ENCODE measurements at places on chromosomes 2 and 18.

DNA sequence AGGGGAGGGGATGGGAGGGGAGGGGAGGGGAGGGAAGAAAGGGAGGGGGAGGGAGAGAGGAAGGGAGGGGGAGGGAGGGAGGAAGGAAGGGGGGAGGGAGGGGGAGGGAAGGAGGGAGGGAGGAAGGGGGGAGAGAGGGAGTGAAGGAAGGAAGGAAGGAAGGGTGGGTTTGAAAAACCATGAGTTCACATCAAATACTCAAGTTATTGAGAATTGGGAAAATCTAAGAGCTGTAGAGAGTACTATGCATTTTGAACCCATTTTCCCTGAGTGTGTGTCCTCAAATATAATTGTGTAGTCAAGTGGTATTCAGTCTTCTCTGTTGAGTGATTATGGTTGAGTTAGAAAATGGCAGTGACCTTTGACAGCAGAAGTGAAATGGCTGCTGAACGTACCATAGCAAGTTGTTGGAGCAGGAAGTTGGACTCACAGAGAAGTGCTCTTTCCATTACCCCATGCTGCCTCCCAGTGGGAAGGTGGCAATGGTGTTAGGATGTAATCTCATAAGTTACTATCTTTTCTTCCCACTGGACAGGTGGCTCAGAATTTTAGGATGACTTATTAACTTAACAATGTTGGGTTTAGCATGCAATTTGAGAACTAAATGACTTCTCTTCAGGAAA, 214.6 kb downstream of the SETBP1 start:
- peak; percentile 31 for DNase-seq

DNA sequence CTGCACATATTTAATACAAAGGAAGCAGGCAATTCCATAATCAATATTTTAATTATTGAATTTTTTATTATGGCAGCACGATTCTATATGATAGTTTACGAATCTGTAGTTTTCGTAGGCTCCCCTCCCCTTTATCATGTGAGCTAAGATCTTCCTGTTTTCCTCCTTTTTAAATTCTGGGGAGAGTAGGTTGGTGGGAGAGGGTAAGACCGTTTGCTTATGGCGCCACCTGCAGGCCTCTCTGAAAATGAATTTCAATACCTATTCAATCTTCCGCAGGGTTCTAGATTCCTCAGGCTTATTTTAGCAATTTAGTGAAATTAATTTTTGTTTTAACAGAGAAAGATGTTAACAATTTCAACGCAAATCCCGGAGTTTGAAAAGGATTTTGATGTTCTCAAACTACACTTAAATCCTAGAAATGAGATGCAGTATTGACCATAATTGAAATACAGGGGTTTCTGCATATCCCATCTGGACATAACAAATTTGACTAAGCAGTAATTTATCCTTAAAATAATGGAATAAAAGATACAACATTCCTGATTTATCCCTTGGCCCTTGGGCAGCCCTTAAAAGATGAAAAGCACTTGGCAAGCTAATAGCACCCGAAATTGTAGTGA, 12.8 kb upstream of the GBX2 start:
- no peak for DNase-seq

GRCh38 chr18:48832938-48833700, 117.6 kb downstream of the SMAD7 start:
- DNase-seq: peak; percentile 46

DNA sequence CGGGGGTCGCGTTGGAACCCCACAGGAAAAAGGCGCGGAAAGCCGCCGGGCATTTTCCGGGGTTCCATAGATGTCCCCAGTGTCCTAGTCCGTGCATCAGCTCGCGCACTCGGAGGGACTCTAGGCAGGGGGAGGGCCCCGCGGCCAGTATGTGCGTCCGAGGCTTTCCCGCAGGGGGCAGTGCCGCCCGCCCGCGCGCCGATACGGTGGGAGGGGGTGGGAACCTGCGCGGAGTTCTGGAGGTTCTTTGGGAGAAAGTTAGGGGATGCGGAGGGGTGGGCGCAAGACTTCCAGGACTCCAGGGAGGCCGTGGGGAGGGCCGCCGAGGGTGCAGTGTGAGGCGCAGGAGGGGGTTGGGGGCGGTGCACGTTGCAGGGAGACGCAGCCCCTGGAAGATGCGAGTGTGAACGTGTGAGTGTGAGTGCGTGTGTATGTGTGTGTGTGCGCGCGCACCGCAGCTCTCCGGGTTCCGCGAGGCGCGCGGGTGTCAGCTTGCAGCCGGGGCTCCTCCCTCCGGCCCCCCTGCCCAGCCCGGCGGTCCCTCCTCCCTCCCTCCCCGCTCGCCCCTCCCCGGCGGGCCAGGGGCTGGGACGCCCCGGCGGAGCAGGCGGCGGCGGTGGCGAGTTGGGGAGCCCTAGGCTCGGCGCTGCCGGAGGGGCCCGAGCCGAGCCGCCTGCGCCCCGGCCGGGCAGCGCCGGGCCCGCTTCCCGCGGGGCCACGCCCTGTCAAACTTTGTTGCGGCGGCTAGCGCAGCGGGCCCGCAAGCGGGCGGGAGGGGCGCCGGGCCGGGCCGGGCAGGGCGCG, at the start of gene TCF7L1:
Gene TCF7L1 (plus strand): TSS at position 559 of the 804 bp plus-strand sequence. CDS start 293 bp downstream, outside the sequence.
- DNase-seq: peak; percentile 25

- DNase-seq: no peak
Measured at GRCh38 chr2:117815946-117816345, 1.5 kb downstream of the DDX18 start.

DNA sequence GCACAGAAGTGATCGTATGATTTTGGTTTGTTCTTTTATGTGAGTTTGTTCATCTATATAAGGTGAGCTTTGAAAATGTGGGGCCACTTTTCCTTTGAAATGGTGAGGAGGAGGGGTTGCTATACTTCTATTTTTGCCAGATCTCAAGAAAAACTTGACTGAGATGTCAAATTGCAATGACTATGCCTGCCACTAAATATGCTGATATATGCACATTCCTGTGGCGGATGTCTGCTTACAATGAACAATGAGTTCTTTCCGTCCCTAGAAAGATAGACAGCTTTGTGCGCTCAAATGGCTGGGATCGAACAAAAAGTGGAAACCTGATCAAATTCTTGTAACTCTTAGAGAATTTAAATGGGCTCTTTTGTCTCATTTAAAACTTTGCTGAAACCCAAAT, 28.7 kb downstream of the MYT1L start:
- DNase-seq: no peak

DNA sequence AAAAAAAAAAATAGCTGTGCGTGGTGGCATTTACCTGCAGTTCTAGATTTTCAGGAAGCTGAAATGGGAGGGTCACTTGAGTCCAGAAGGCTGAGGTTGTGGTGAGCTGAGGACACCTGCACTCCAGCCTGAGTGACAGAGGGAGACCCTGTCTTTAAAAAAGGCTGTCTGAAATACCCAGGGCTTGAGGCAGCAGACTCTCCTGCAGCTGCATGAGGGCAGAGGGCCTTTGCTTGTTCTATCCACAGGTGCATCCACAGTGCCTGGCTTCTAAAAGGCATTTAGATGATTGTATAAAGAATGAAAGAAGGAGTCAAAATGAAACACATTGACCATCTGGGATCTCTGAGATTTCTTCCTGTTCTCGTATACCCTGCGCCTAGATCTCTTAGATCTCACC, 152.9 kb downstream of the MGAT5 start:
- no peak for DNase-seq

- no peak for DNase-seq
Measured at GRCh38 chr18:2612996-2613395, 41.6 kb downstream of the NDC80 start.

DNA sequence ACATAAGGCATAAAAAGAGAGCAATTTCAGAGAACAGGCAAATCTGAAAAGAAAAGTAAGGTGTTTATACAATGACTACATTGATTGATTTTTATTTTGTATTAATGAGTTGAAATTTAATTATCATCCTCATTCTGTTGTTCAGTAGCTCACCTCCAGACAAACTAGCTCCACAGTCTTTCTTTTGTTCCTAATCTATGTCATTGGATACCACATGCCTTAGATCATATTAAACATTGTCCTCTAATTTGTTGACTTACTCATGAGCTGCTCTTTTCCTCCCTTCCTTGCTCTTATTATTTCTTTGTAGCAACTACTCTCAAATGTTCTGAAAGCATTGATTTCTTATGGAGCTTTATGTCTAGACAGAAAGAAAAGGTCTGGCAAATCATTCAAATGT, 185.5 kb upstream of the ZSWIM2 start:
- no peak for DNase-seq

GRCh38 chr2:74548285-74548899, 5.3 kb downstream of the LOXL3 start:
- no peak for DNase-seq

GRCh38 chr2:25714740-25715139, 41.4 kb upstream of the DTNB start:
- DNase-seq: no peak

DNA sequence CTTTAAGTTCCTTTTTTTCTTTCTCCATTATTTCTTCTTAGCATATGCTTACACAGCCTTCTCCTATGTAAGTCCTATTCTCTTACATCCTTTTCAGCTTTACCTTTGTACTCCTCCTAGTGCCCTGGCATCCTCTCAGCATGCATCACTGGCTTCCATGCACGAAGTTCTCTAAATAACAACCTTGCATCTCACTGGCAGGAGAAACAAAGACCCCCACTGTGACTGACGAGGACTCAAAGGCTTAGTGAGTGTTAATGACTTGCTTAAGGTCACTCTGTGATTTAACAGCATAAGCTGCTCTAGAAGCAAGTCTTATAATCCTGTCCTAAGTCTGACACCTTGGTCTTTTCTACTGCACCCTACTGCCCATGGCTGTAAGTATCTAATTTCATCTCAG, 1236.0 kb upstream of the CELF4 start:
- DNase-seq: no peak

GRCh38 chr18:34467058-34467457, 242.3 kb upstream of the NOL4 start:
- DNase-seq: no peak

DNA sequence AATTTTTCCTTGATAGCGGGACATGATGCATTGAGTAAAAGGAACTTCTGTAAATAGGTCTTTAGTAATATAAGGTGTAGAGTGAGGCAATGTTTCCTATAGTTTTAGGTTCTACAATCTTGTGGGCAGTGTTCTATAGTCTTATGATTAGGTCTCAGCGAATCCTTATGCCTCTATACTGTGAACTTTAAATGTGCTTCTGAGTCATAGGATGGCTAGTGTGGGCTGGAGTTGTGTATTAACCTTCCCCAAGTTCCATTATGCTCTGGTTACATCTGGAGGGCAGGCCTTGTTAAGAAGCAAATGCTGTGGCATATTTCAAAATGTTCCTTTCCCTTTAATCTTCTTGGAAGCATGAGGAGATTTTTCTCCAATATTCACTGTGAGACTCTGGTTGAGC, 73.5 kb downstream of the ROCK2 start:
- DNase-seq: no peak
